ENCODE measurements at places on chromosomes 5 and 9. TPM values are rescaled to one million over a fixed set of nuclear protein-coding genes. Genes with fewer than 3 reads are reported as not detected.

Gene EMB
- total RNA-seq: 9.3 TPM

Gene PCDHA9
- total RNA-seq: 0.22 TPM

Gene BNC2
- total RNA-seq: 0.56 TPM

Gene ELOVL7
- 6.5 TPM for total RNA-seq

Gene STKLD1
- total RNA-seq: 0.75 TPM

Gene DAB2IP
- 20.8 TPM for total RNA-seq

Gene AJM1
- 5.0 TPM for total RNA-seq

Gene CYSRT1
- 0.22 TPM for total RNA-seq

GRCh38 chr5:870956-871355, 20.2 kb upstream of the ZDHHC11 start:
- H3K27me3 ChIP-seq: no peaks in the 10 kb centered on the region
- H3K4me3 ChIP-seq: no peak overlapping the region
- H3K4me1 ChIP-seq: no peaks in the 10 kb centered on the region

GRCh38 chr9:79104216-79104615, 467.5 kb upstream of the TLE4 start:
- H3K36me3 ChIP-seq: no peaks in the 10 kb centered on the region
- H3K27me3 ChIP-seq: no peaks in the 10 kb centered on the region
- H3K4me1 ChIP-seq: no peaks in the 10 kb centered on the region

DNA sequence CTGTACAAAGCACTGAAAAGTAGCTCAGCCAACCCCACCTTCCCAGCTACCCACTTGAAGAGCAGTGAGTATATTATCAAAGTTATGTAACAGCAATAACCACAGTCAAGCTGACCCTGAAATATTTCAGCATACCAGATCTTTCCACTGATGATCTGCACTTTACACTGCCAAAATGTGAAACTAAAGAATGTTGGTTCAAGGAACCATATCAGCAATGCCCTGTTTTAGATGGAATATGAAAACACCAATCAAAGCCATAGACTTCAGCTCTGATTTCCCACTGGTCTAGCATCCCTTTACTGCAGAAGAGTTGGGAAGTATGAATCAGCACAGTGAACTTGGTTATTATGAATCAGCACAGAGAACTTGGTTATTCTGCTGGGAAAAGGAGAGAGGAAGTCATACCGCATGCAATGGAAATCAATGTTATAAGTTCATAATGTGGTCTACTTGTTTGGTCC, 20.0 kb downstream of the CEMIP2 start:
- no peak for DNase-seq
- no peak overlapping the region for H3K27ac ChIP-seq
- no peak overlapping the region for H3K4me3 ChIP-seq

DNA sequence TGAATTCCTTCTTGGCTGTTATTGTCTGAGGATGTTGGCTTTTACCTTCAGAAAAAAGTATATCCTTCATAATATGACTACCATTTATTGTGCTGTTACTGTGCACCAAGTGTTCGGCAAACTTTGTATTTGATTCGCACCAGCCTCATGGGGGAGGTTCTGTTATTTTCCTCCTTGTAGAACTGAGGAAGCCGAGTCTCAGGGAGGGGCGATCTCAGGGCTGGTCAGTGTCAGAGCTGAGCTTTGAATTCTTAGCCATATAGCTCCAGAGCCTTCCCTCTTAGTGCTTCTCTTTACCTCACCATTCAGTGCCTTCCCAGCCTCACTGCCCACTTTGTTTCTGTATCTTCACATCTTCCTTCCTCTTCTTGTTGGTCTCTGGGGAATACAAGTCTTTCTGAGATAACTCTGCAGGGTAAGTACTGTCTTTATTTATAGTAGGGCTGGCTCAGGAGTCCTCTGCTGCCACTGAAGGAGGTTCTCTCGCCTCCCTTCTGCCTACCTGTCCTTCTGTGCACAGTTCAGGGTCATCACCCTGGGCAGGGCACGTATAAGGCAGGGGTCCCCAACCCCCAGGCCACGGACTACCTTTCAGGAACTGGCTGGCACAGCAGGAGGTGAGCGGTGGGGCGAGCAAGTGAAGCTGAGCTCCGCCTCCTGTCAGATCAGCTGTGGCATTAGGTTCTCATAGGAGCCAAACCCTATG, 48.4 kb downstream of the GALNT10 start:
- no peak overlapping the region for H3K27ac ChIP-seq
- H3K4me1 ChIP-seq: peaks cover 4% of the 10 kb centered on the region
- no peaks in the 10 kb centered on the region for H3K27me3 ChIP-seq

DNA sequence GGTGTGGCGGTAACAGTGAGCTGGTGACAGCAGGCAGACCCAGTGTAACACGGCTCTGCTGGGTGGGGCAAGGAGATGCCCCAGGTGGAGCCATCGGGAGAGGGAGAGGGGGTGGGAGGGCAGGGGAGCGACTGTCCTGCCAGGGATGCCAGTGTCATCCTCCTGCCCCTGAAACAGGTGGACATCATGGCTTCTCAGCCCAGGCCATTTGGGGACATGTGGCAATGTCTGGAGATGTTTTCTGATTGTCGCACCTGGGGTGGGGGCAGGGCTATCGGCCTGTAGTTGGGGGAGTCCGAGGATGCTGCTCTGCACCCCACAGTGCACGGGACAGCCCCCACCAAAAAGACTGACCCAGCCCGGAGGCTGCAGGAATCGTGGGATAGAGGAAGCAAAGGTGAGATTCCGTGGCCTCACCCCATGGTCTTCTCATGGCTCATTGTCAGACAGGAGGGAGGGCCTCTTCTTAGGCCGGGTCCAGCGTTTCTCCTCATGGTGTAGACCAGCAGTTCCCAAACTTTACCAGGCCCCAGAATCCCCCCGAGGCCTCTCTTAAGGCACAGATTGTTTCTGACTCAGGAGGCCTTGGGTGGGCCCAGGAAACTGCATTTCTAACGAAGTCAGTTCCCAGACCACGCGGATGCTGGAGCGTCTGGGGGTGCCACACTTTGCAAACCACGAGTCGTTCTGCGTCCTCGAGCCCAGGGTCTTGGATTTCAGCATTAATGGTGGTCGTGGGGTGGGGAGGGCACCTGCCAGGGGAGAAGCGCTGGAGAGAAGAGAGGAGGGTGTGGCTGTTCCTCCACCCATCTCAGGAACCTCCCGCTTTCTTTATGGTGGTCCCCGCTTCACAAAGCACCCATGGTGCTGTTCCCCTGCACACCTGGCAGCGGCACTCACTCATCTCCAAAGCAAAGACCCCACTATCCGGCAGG, 11.0 kb downstream of the COL5A1 start:
- no peaks in the 10 kb centered on the region for H3K4me1 ChIP-seq
- no peaks in the 10 kb centered on the region for H3K27me3 ChIP-seq
- H3K4me3 ChIP-seq: no peak overlapping the region
- no peak overlapping the region for H3K27ac ChIP-seq
- H3K36me3 ChIP-seq: no peaks in the 10 kb centered on the region

- H3K36me3 ChIP-seq: no peaks in the 10 kb centered on the region
- no peak overlapping the region for H3K4me3 ChIP-seq
- H3K4me1 ChIP-seq: peaks cover 3% of the 10 kb centered on the region
- H3K27me3 ChIP-seq: no peaks in the 10 kb centered on the region
- no peak for DNase-seq
- no peak overlapping the region for H3K27ac ChIP-seq
Observed at GRCh38 chr5:154401931-154402330, 43.9 kb upstream of the SAP30L start.

- H3K27me3 ChIP-seq: no peaks in the 10 kb centered on the region
- H3K27ac ChIP-seq: no peak overlapping the region
- no peak for DNase-seq
- H3K4me1 ChIP-seq: no peaks in the 10 kb centered on the region
- H3K4me3 ChIP-seq: no peak overlapping the region
Observed at GRCh38 chr9:5799314-5799713, 33.6 kb downstream of the ERMP1 start.

- no peak overlapping the region for H3K27ac ChIP-seq
- DNase-seq: no peak
- no peak overlapping the region for H3K4me3 ChIP-seq
Observed at GRCh38 chr9:121333950-121334773, 35.9 kb downstream of the STOM start.

DNA sequence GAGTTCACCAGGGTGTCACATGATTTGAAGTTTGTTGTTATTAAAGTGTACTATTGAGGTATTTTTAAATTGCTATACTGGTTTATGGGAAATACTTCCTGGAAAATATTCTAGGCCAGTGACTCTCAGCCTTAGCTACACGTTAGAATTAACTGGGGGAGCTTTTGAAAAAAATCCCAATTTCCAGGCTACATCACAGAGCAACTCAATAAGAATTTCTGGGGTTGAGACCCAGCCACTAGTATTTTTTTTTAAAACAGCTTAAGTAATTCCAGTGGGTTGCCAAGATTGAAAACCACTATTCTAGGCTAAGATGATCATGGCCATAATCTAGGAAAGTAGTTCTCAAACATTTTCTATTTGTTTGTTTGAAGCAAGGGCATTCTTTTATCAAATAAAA, 142.9 kb upstream of the GRIA1 start:
- DNase-seq: no peak
- no peak overlapping the region for H3K4me3 ChIP-seq
- H3K36me3 ChIP-seq: no peaks in the 10 kb centered on the region
- H3K4me1 ChIP-seq: no peaks in the 10 kb centered on the region
- H3K27me3 ChIP-seq: no peaks in the 10 kb centered on the region
- H3K27ac ChIP-seq: no peak overlapping the region

DNA sequence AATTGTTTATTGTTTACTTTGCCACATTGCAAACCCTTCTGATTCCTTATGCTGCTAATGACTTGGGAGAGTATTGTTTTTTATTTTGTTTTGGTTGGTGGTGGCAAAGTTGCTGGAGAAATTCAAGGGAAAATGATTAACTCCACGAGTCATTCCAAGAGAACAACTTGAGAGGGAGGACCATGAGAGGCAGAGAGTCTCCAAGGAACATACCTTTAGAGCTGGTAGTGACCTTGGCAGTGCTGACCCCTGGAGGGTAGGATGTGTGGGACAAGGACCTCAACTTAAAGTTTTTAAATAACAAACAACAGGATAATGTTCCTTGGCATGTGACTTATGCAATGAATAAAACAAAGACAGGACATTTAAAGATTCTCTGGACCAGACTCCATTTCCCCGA, 139.7 kb downstream of the LRRC70 start:
- H3K4me1 ChIP-seq: no peaks in the 10 kb centered on the region
- no peaks in the 10 kb centered on the region for H3K36me3 ChIP-seq
- DNase-seq: no peak
- H3K4me3 ChIP-seq: no peak overlapping the region
- no peaks in the 10 kb centered on the region for H3K27me3 ChIP-seq

- H3K27me3 ChIP-seq: no peaks in the 10 kb centered on the region
- peak overlapping the region; percentile 2 for H3K27ac ChIP-seq
- H3K4me1 ChIP-seq: peaks cover 49% of the 10 kb centered on the region
- H3K4me3 ChIP-seq: no peak overlapping the region
- DNase-seq: no peak
Observed at GRCh38 chr9:133122935-133123611, 2.0 kb upstream of the RALGDS start.

DNA sequence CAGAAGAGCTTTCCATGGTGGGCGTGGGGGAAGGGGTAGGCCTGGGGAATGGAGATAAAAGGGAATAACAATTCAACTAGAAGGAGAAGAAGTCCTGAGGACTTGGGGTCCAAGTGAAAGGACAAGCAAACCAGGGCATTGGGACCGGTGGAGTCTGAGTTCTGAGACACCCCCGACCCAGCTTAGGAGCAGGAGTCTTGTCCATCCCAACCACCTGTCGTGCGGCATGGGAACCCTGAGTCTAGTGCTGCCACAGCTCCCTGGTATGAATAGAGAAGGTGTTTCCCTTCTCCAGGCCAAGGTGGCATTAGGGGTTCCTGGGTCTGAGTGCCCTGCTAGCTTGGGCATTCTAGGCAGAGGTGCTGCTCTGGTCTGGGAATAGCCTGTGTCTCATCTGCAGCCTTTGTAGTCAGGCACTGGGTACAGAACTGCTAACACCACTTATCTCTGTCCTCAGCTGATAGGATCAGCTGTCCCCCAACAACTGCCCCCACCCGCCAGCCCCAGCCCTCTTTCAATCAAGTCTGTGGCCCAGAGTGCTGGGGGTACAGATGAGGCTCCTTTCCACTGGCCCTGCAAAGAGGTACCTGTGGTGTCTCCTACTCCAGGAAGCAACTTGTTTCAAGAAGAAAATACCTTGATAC, 9.9 kb downstream of the HNRNPAB start:
- DNase-seq: no peak
- H3K4me3 ChIP-seq: no peak overlapping the region
- no peaks in the 10 kb centered on the region for H3K36me3 ChIP-seq
- H3K27ac ChIP-seq: no peak overlapping the region

GRCh38 chr9:91839926-91840465, 110.0 kb downstream of the ROR2 start:
- H3K36me3 ChIP-seq: no peaks in the 10 kb centered on the region
- no peak overlapping the region for H3K27ac ChIP-seq
- H3K27me3 ChIP-seq: no peaks in the 10 kb centered on the region
- H3K4me1 ChIP-seq: no peaks in the 10 kb centered on the region
- no peak overlapping the region for H3K4me3 ChIP-seq

- H3K27ac ChIP-seq: no peak overlapping the region
- DNase-seq: peak; percentile 83
- peaks cover 3% of the 10 kb centered on the region for H3K4me1 ChIP-seq
- no peaks in the 10 kb centered on the region for H3K36me3 ChIP-seq
- H3K4me3 ChIP-seq: no peak overlapping the region
Observed at GRCh38 chr9:82961504-82962125, 101.3 kb downstream of the RASEF start.

- no peak for DNase-seq
- H3K36me3 ChIP-seq: no peaks in the 10 kb centered on the region
- H3K27me3 ChIP-seq: no peaks in the 10 kb centered on the region
Observed at GRCh38 chr5:177427211-177427822, 841 bp downstream of the GRK6 start.
